ENCODE measurements at places on chromosomes 13 and 19.
A peak's percentile ranks its signal among the peaks of the same experiment; 100 is the strongest.

DNA sequence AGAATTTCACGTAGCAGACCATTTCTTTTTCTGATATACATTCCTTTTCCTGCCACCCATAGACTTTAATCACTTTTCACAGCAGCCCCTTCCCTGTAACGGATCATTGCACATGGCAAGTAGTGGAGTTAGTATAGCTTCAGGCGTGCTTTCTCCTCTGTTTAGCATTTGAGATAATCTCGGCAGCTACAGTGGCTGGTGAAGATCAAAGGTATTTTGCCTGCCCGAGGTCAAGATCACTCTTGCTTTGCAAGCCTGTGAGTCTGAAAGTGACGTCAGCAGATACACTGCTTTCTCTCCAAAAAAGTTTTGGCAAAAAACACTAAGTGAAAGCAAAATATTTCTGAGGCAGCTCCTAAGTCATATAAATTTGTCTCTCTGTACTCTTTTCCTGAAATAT, 260.0 kb downstream of the NDFIP2 start:
- peak; percentile 25 for DNase-seq

DNA sequence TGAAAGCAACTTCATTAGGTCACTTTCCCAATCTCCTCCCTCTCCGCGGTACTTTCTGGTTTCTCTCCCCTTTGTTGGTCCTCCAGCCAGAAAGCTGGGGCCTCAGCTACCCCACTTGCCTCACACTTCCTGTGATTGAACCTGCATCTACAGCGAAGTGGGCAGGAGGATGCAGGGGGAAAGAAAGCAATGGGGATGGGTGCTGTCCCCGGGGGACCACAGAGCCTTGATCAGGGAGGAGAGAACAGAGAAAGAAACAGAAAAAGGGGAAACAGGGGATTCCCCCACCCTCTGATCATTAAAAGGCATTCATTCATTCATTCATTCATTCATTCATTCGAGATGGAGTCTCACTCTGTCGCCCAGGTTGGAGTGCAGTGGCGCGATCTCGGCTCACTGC, 74.2 kb downstream of the TRPM4 start:
- DNase-seq, result no peak

DNA sequence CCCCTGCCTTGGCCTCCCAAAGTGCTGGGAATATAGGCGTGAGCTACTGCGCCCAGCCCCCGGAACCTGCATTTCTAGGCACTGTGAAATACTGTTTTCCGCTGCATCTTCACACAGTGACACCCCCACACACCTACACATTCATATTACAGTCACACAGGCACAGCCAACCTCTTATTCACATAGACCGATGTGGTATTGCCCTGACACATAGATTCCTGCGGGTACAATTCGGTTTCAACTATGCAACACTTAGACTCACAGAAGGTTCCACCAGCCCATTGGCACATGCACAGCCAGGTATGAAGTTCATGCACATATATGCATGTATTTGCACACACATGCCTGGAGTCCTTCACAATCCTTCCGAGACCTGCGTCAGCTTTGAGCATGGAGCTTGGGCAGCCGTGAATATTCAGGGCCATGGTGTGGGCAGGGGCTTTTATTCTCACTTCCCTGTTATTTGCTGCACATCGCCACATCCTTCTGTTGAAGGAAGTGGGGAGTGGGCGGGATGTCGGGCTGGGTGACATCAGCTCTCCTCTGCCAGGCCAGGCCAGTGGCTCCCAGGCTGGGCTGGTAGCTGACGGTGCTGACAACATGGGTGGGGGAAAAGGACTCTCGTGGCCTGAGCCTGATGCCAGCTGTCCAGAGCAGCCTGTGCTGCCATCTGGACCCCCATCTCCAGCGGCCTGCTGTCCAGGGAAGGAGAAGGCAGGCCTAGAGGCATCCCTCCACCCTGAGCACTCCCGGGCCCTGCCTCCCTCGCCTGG, 5.4 kb upstream of the CDC37 start:
- DNase-seq, result no peak

DNA sequence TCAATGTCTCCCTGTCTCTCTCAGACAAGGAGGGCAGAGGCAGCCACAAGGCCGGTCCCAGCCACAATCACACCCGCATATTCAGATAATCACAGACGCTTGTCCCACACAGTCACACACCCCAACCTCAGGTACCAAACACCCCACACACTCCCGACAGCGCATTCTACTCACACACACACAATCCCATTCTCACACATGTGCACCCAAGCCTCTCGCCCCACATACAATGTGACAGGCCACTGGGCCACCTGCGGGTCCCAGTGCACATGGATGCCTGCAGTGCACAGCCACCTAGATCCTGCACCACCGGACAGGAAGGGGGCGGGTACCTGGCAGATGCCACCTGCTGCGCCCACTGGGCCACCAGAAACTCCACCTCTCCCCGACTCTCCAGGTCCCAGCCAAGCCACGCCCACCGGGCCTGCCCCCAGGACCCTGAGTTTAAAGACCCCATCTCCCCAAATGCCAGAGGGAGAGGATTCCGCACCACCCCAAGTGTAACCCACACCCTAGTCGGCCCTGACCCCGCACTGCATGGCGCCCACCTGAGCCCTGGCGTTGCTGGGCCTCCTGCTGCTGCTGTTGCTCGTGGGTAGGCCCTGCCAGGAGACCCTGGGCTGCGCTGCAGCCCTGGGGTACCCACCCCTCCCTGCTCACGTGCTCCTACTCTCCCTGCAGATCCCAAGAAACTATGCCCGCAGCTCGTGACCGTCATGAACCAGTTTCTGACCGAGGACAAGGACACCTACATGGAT, 10.6 kb downstream of the SCGB2B2 start:
- DNase-seq, result no peak

- DNase-seq, result no peak
These were observed 420.4 kb upstream of the GPC6 start for GRCh38 chr13:92806215-92806614.

GRCh38 chr13:34695063-34695462, 247.0 kb upstream of the NBEA start:
- DNase-seq, result no peak

DNA sequence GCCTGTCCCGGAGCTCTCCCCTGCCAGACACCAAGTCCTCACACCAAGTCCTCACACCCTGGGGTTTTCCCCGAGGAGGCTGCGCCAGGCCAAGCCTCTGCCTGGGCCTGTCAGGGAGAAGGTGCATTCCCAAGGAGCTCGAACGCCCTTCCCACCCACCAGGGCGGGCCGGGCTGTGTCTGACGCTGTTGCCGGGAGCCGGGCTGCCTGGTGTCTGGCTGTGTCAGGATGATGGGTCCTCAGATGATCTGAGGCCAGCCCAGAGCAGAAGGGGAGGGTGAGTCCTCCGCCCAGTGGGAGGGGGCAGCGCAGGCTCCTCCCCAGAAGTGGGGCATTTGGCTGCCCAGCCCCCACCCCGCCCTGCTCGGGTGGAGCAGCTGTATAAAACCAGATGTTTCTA, 2.3 kb upstream of the HAS1 start:
- DNase-seq, result no peak

- no peak for DNase-seq
These were observed 6.1 kb upstream of the GGACT start for GRCh38 chr13:100594731-100595130.

- DNase-seq, result peak; percentile 58
These were observed 32.3 kb upstream of the MED4 start for GRCh38 chr13:48126944-48127830.

DNA sequence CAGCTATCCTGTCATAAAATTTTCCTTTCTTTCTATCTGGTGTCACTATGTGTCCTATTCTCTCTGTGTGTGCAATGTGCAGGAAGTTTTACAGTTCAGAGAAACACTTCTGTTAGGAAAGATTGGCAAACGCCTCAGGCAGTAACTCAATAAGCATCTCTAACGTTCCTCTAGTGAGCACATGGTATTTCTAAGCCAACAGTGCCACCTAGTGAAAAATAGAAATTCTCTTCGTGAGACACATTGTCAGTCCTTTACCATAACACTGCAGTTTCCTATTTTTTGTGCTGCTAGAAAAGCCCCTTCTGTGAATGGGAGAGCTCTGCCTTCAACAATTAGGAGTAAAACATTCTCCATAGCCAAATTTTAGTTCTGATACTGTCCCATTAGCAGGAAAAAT, 50.7 kb downstream of the ZNF723 start:
- peak; percentile 16 for DNase-seq

DNA sequence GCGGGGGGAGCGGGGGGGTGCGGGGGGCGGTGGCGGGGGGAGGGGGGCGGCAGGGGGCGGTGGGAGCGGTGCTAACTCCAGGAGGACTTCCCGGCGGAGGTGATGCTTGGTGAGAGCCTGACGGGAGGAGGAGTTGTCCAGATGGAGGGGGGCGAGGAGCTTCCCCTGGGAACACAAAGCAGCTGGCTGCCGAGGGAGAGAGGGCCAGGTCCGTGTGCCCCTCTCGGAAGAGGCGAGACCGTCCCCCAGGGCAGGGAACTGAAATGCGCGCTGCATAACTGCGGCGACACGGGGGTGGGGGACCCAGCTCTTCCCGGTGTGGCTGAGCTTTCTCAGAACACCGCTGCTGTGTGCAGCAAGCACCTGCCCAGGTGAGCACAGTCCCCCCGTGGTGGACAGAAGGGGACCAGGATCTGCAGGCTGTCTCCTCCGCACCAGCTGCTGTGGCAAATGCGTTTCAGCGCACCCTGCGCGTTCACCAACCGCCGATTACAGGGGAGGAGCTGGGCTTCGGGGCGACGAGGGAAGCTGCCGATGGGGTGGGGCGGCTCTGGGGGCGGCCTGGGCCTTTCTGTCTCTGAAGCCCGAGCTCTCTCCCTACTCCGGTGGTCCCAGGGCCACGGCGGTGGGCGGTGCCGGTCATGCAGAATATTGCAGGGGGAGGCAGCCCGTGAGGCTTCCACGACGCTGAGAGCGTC, 54.7 kb upstream of the F7 start:
- no peak for DNase-seq

DNA sequence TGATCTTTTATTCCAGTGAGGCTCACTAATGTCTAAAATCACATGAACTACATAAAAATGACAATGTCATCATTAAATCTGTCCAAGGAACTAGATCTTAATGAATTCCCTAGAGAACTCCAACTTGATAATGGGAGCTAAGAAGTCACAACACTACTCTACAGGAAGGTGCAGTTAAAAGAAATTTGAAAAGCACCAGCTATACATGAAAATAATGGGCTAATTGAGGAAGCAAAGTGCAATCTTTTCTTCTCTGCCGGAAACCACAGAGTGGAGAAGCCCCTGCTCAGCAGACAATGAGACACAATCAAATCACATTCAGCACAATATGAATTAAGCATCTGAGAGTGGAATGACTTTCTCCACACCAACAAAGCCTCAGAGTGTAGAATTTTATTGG, 261.7 kb downstream of the LHFPL6 start:
- DNase-seq, result peak; percentile 79

DNA sequence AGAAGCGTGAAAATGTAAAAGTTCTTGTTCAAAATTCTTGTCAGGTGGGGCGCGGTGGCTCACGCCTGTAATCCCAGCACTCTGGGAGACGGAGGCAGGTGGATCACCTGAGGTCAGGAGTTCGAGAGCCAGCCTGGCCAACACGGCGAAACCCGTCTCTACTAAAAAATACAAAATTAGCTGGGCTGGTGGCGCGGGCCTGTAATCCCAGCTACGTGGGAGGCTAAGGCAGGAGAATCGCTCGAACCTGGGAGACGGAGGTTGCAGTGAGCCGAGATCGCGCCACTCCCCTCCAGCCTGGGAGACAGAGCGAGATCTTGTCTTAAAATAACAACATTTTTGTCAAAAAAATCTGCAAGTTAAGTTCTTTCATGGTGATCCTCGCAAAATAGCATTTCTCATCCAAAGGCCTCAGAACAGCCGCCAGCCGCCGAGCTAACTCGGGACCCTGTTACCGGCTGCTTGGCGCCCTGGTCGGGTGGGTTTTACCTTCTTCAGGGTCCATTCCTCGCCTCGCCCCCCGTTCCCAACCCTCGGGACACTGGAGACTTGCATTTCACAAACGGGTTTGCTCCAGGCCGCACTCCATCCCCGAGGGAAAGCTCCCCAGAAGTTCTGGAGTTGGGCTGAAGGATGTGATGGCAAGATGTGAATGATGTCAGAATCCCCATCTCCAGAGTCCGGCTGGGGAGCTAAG, 1.6 kb downstream of the LATS2 start:
- no peak for DNase-seq

- no peak for DNase-seq
These were observed 43.0 kb upstream of the CSNK1A1L start for GRCh38 chr13:37148501-37148900.

GRCh38 chr19:843180-843835, 2.5 kb downstream of the PRTN3 start:
- no peak for DNase-seq

DNA sequence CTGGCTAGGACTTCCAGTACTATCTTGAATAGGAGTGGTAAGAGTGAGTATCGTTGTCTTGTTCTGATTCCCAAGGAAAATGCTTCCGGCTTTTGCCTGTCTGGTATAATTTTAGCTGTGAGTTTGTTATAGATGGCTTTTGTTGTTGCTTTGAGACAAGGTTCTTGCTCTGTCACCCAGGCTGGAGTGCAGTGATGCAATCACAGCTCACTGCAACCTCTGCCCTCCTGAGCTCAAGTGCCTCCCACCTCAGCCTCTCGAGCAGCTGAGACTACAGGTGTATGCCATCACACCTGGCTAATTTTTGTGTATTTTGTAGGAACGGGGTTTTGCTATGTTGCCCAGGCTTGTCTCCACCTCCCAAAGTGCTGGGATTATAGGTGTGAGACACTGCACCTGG, 6.1 kb upstream of the ZNF543 start:
- no peak for DNase-seq

DNA sequence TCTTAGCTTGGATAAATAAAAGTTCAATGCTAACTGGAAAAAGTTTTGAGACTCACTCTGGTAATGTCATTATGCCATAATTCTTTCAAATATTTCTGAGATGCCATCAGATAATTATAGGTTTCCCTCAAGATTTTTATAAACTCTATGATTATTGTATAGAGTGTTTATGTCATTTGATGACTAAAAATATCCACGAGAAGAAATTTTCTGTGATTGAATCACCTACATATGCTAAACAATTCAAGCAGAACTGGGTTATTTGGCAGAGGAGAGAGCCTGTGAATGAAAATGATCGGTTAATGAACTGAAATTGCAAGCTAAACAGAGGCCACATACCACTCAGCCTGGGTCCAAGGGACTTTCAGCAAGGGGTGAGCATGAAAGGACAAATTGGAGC, 92.6 kb upstream of the TSC22D1 start:
- peak; percentile 31 for DNase-seq

DNA sequence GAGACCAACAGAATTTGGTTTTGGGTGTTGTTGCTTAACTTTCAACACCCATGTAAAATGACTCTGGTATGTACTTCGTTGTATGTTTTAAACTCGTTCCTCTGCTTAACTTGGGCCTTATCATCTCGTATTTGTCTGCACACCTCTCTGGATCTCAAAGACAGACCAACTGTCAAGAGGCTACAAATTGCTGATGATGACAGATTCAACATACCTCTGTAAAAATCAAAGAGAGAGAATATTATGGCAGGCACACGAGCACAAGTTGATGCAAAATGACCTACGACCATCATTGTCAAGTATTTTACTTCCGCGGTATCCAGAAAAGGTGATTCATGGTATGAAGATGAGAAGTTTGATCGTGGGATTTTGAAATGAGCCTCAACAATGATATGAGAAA, 132.1 kb upstream of the ARGLU1 start:
- DNase-seq, result no peak
